ENCODE measurements at places on chromosomes 12 and 14.

- DNase-seq, result no peak
Observed at GRCh38 chr12:102708108-102708507, 208.9 kb downstream of the PAH start.

DNA sequence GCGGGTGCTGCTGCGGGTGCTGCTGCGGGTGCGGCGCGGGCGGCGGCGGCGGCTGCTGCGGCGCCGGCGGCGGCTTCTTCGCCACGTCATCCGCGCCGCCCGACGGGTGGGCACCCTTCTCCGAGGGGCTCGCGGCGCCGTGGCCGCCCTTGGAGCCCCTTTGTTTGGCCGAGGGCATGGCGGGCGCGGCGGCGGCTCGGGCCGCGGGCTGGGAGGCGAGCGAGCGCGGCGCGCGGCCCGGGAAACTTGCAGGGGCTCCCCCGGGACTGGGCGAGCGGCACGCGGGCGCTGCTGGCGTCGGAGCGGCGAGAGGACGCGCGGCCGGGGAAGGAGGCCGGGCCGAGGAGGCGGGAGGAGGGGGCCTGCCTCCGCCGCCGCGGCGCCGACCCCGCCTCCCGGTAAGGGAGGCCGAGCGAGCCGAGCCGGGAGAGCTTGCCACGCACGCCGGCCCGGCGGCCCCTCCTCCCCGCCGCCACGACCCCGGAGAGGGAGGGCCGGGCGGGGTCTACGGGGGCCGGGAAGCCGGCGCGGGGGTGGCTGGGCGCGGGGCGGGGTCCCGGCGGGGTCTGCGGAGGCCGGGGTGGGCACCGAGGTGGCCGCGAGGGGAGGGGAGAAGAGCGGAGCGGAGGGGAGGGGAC is at the start of gene CKAP4:
CKAP4 (minus strand) TSS at position 347 of the 638 bp plus-strand sequence; CDS start at position 178, 169 bp downstream.
- DNase-seq, result no peak

- no peak for DNase-seq
Observed at GRCh38 chr14:99119554-99120525, 152.2 kb downstream of the BCL11B start.

- DNase-seq, result no peak
Observed at GRCh38 chr14:104867371-104868059, 2.4 kb downstream of the CEP170B start.

DNA sequence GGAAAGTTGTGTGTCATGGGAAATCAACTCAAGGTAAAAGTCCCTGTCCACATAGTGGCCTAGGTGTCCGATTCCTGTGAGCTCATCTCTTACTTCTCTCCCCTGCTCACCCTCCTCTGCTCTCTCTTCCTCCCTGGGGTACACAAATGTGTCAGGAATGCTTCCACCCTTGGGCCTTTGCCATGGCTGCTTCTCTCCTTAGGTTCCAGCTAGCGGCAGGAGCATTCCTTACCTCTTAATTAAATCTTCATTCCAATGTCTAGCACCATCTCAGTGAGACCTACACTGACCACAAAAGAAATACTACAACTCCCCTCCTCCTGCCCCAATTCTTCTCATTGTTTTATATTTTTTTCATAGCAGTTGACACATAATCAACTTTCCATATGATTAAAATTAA is 298.6 kb downstream of the PDZRN4 start:
- DNase-seq, result no peak

GRCh38 chr12:111417784-111418593 is 12.3 kb downstream of the SH2B3 start:
- DNase-seq, result no peak

DNA sequence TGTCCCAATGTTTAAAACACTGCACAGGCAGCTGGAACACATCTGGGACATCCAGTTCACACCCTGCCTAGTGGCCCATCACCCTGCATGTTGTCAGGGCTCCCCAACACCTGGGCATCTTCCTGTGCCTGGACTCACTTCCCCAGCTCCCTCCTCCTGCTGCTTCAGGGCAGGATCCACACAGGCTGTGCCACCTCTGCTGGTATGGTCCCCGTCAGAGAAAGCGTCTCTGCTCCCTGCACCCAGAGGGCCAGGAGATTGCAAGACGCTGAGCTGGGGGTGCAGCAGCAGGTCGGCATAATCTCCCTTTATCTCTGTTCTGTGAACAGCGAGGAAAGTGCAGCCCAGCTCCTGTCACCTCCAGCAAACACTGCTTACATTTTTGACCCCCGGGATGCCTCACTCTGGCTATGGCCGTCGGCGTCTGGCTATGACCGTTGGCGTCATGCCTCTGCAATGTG is 124.3 kb downstream of the ADGRD1 start:
- no peak for DNase-seq

- DNase-seq, result no peak
Observed at GRCh38 chr14:43204816-43205215, 1302.3 kb downstream of the FSCB start.

DNA sequence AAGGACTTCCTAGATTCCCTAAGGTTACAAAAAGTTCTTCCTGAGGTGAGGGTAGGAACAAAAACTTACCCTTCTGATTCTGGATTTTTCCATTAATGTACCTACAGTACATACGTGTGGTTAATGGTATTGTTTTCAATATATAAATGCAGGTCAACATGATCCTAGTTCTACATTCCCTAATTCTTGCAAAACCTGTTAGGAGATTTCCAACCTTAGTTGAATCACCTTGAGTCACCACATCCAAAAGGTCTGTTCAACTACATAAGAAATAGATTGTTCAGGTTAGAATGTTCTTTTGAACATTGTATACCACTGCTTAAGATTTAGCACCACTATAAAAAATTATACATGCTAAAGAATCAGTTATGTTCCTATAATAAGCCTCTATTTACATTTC is 118.9 kb downstream of the GARIN6 start:
- no peak for DNase-seq

DNA sequence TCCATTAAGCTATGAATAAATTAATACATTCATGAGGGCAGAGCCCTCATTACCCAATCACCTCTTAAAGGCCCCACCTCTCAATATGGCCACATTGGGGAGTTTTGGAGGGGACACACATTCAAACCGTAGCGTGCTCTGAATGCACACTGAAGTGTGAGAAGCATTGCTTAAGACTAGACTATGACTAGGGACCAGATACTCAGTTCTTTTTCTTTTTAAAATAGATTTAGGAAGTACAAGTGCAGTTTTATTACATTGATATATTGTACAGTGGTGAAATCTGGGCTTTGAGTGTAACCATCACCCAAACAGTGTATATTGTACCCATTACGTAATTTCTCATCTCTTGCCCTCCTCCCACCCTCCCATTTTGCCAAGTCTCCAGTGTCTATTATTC is 21.0 kb upstream of the JDP2 start:
- no peak for DNase-seq

DNA sequence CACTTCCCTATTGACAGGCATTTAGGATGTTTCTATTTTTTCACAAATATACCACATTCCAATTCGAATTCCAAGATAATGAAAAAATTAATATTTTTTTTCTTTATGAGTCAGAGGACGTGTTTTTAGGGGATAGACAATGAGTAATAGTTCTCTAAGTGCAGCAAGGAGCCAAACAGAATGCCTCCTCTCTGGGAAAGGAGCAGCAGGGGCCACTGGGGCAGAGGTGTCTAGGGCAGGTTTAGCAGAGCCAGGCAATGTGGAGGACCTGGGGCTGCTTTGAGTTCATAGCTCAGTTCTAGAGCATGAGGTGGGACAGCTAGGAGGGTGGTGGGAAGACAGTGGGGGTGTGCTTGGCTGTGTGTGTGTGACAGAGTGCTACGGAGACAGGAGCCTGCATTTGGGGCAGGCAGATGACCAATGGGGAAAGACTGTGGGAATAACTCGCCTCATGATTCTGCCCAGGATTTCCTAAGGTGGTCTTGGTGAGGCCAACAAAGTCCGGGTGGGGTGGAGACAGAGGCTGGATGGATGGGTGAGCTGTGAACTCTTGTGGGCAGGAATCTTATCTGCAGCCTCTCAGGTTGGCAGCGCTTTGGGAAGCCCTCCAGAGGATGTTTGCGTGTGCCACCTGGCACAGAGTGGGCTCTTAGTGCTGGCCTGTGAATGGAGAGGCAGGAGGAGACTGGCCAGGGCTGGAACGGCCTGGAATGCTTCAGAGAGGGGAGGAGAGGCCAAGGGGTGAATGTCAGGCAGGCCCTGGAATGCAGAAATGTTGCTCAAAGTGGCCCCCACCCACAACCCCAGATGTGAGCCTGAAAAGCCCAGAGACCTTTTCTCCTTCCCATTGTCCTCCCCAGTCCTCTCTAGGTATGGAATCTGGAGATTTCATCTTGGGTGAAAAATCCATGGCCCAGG is 2.4 kb upstream of the KRT7 start:
- DNase-seq, result no peak
